ENCODE measurements at places on chromosomes 2 and 18. TPM values are rescaled to one million over a fixed set of nuclear protein-coding genes. Genes with fewer than 3 reads are reported as not detected.

Gene RAD51AP2
- not detected for total RNA-seq

Gene COLEC12
- total RNA-seq = 115 TPM

Gene ZC3H6
- total RNA-seq = 2.7 TPM

Gene CNDP1
- total RNA-seq = not detected

Gene FLACC1
- total RNA-seq = 1.5 TPM

Gene VIL1
- under 0.01 TPM for total RNA-seq

Gene DYSF
- total RNA-seq = 0.20 TPM

Data from subcutaneous preadipocyte (primary cell).